ENCODE measurements at places on chromosomes 6 and 20.

DNA sequence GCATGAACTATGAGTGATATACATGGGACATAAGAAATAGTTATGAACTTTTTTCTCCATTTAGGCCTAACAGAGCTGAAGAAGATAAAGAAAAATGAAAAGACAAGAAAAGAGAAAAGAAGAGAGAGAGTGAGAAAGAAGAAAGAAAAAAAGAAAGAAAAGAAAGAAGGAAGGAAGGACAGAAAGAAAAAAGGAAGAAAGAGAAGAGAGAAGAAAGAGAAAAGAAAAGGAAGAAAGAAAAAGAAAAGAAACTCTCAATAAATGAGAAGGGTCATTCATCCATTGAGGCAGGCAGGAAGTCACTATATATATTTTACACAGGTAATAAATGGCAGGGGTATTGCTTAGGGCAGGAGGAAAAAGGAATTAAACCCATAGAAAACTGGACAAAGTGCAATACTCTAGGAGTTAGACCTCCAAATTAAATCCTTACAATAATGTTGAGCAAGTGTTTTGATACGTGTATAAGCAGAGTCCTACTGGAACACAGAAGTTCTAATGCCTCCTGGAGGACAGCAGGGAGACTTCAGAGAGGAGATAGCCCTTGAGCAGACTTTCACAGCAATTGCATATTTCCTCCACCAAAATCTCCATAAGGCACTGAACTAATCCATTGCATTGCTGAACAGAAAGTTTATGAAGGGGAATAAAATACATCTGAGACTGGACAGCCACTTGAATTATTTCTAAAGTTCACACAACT, 86.4 kb upstream of the TENT5A start:
- DNase-seq: no peak

GRCh38 chr6:97110149-97110548, 172.9 kb downstream of the MMS22L start:
- DNase-seq: no peak

- DNase-seq: peak; percentile 55
These were observed 10.1 kb downstream of the HFE start for GRCh38 chr6:26097268-26097875.

- DNase-seq: no peak
These were observed 107.3 kb downstream of the OGFRL1 start for GRCh38 chr6:71395731-71396409.

GRCh38 chr6:142545147-142545546, 243.3 kb downstream of the ADGRG6 start:
- DNase-seq: no peak

DNA sequence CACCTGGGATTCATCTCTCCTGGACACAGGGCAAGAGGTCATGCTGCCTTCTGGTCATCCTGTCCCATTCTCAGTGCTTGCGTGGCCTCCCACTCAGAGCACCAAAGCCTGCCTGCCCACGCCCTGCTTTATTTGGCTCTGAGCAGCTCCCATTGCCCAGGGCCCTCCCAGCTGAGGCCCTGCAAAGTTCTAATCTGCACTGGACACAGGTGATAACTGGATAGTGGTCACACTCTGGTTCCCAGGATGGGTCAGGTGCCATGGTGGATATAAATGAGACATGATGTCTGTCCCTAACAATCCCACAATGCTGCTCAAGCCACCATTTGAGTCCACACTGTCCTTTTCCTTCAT, 39.5 kb downstream of the CPXM1 start:
- DNase-seq: no peak

All from T follicular helper cell (primary cell).